ENCODE measurements at places on chromosomes 7 and 10.

GRCh38 chr7:93262535-93262934 is 30.4 kb downstream of the VPS50 start:
- no peak for DNase-seq

DNA sequence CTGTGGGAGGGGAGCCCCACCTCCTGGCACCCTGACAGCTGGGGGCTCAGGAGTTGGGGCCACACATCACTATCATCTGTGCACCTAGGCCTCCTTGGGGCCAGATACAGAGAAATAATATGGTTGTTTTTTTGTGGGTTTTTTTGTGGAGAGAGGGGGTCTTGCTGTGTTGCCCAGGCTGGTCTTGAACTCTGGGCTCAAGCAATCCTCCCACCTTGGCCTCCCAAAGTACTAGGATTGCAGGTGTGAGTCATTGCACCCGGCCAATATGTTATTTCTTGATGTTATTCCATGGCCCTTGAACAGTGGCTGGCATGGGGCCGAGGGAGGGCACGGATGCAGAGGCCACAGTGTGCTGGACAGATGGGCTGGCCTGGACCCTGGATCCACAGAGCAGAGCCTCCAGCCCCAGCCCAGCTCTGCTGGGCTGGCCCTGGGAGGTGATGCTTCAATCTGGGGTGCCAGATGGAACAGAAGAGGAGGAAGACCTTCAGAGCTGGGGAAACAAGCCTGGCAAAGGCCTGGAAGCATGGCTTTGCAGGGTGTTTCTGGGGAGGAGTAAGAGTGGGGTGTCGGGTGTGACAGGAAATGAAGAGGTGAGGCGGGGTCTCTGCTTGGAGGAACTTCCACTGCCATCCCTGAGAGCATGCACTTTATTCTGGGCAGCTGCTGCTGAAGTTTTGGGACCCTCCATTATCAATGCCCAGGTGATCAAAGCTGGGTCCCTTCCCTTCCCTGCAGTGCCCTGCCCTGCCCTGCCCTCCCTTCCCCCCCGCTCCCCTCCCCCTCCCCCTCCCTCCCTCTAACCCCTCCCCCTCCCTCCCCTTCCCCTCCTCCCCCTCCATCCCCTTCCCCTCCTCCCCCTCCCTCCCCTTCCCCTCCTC is 3.7 kb upstream of the FZD9 start:
- no peak for DNase-seq

DNA sequence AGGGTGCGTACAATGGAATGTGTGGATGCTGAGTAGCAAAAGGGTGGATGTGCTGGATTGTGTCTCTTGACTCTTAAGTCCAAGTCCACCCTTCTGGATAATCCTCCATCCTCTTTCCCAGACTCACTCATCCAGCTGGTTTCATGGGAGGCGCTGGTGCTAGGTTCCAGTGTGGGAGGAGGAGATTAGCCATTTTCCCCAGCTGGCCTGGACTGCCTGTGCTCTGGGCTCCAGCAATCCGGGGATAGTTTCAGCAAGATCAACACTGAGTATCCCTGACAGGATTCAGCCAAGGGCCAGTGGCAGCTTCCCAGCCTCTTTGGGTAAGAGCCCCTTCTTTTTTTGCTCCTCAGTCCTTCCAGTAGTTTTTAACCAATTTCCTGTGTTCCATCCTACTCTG is 21.6 kb upstream of the TRIL start:
- no peak for DNase-seq

GRCh38 chr7:157021871-157022680 is 11.6 kb upstream of the MNX1 start:
- DNase-seq = no peak

DNA sequence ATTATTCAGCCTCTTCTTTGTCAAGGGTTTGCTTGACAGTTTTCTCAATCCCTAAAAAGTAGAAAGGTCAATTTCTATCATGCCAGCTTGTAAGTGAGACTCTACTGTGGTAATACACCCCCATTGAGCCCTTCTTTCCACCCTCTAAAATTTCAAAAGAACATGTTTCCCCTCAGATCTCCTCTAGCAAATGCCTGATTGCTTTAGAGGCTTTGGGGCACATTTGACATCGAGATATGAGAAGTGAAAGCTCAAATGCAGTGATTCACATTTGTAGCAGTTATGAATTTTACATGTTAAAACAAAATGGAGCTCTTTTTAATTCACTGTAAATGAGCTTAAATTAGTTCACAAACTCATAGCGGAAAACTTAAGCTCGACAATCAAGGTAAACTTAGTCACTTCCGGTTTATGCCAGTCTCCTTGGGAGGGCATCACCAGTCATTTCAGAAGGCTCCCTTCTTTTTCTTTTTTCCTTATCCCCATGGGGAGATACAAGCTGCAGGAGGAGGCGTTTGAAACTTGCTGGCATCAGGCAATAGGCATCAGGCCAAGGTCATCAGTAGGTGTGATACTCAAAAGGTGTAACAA is 55.3 kb upstream of the ADO start:
- DNase-seq = no peak

GRCh38 chr10:123038782-123039631 is 30.2 kb downstream of the ACADSB start:
- DNase-seq = no peak

DNA sequence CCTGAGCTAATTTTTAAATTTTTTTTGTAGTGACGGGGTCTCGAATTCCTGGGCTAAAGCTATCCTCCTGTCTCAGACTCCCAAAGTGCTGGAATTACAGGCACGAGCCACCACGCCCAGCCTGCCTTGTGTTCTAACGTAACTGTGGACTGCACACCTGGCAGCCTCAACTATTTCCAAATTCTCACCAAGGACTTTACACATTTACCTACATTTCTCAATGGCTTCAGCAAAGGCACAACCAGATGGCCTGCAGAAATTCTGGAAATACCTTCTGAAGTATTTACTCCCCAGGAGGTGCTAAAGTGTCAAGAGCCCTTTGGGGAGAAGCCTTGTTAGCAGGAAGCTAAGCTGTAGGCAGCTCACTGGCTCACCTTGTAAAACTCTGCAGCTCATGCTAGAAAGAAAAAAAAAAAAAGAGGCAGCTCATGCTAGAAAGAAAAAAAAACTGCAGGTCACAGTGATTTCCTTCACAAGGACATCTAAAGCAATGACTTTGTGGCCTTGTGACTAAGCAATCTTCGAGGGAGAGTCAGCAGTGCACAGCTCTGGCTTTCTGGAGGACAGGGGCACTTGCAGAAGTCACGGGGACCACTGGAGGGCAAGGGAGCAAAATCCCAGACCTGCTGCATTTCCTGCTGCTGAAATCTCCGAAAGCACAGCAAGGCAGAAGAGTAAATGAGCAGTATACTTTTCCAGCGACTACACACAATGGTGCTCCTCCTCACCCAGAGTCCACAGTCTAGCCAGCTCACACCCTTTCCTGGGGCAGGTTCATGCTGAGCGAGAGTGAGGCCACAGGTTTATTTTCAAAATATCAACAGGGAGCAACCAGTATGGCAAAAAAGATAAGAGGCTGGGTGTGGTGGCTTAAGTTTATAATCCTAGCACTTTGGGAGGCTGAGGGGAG is 40.4 kb downstream of the BAIAP2L1 start:
- DNase-seq = no peak

- peak; percentile 24 for DNase-seq
Measured at GRCh38 chr7:31192986-31193385, 140.9 kb downstream of the ADCYAP1R1 start.

GRCh38 chr10:24383681-24384106 is 174.8 kb downstream of the KIAA1217 start:
- peak; percentile 100 for DNase-seq

GRCh38 chr7:22831602-22832305 is 9.1 kb upstream of the TOMM7 start:
- no peak for DNase-seq

GRCh38 chr7:129443612-129444011 is 9.4 kb downstream of the STRIP2 start:
- DNase-seq = no peak

DNA sequence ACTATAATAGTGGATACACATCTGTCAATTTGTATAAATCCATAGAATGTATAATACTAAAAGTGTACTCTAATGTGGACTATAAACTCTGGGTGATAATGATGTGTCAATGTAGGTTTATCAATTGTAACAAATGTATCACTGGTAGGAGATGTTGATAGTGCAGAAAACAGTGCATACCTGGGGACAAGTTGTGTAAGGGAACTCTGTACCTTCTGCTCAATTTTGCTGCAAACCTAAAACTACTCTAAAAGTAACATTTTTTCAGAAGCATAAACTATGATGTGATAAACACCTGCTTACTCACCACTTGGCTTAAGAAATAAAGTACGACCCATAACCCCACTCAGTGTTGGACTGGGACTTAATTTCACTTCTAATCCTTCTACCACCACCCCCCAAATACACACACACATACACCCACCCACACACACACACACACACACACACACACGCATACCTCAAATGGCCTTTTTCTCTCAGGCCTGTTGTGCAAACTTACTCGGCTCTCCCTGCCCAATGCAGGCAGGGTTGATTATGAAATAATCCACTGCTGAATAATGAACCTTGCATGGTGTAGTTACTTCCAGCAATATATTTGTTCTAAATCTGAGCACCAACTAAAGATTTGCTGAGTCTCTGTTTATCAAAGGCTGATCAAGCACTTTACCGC is 154.1 kb upstream of the KMT2E start:
- no peak for DNase-seq

GRCh38 chr7:44761207-44762161 is 12.8 kb downstream of the ZMIZ2 start:
- DNase-seq = no peak

DNA sequence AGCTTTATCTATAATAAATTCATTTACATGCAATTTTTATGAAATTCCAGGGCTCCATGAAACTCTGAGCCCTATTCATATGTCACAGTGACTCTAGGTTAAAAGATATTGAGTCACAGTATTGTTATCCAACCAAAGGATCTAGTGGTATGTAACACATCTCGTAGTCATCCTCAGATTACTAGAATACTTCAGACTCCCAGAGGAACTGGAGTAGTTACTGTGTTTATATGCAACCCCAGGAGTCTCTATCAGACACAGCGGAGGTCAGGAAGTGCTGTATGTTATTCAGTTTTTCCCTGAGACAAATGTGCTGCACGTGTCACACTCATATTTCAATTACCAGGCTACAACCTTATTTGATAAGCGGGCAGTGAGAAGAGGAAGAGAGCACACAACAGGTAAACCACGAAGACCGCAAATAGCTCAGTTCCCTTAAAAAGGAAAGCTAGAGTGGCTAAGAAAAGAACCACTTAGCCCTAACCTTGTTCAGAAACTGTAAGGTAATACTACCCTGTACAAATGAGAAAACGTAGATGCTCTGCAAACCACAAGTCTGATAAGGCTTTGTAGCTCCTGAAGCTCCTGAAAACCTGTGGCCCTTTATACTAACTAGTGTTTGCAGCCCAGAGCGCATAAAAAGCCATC is 114.0 kb upstream of the CNTNAP2 start:
- peak; percentile 30 for DNase-seq

DNA sequence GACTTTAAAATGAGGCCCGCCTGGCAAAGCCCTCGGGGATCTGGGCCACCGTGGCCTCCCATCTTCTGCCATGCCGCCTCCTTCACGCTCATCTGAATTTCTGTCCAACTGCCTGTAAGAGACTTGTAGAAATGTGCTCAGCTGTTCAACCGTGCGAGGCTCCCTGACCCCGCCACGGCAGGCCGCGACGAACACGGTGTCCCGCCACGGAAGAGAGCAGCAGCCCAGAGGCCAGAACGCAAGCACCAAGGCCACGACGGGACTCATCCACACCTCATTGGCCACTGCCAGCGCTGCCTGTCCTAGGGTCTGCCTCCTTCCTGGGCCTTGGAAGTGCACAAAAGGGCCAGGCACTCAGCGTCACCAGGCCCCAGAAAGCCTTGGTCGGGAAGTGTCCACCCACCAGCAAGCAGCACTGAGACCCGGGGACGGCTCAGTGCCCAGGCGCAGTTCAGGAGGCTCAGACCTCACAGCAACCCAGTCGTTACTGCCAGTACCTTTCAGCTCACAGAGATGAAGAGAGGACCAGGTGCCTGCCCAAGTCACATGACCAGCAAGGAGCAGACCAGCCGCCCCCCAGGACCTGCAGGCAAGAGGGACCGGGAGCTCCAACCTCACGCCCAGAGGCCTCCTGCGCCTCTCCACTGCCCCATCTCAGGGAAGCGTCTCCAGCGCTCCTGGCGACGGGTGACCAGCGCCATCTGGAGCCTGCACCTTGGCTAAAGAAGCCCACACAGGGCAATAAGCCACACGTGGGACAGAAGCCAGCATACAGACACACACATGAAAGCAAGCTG is 85.9 kb downstream of the MAD1L1 start:
- DNase-seq = no peak

- DNase-seq = no peak
Measured at GRCh38 chr10:43667761-43668386, 19.2 kb upstream of the ZNF32 start.

DNA sequence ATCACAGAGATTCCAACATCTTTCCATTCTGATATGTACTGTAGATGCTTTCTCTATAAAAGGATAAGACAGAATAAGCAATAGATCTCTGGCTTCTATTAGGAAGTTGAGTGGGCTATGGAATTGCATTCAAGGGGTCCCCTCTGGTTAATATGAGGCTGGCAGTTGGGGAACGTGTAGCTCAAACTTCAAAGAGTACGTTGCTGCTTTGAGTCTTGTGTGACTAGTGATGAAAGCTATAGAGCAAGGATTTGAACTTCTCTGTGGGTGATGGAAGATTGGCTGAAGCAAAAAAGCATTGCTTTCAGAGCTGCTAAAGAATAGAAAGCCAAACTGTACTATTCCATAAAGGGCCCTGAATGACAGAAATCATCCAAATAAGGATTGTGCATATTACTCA is 6.4 kb downstream of the WEE2 start:
- no peak for DNase-seq

GRCh38 chr10:77072361-77072835 is 565.2 kb downstream of the KCNMA1 start:
- no peak for DNase-seq

DNA sequence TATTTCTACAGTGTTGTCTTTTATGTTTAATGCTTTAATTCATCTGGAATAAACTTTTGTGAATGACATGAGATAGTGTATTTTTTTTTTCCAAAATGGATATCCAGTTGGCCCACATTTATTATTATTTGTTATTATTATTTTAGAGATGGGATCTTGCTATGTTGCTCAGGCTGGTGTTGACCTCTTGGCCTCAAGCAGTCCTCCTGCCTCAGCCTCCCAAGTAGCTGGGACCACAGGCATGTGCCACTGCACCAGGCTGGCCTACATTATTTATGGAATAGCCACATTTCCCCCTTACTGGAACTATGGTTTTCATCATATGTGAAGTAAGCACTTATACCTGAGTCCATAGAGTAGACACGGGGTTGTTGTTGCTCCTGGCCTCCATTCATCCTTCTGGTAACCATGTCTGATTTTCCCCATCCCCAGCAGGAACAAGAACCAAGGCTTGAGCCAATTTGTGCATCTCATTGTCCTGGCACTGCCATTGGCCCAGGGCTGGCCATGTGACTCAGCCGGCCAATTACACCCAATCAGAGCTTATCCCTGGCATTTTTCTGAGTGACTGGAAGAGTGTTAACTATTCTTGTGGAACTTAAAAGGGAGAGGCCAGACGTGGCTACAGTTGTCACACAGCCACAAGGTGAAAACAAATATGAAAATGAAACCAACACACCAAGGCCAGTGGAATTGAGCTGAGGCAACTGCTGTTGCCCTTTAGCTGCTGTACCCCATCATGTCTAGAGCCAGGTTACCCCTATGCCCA is 23.1 kb downstream of the PRF1 start:
- no peak for DNase-seq

Data from astrocyte of the spinal cord (primary cell).